ENCODE measurements at places on chromosomes 3 and 15.

DNA sequence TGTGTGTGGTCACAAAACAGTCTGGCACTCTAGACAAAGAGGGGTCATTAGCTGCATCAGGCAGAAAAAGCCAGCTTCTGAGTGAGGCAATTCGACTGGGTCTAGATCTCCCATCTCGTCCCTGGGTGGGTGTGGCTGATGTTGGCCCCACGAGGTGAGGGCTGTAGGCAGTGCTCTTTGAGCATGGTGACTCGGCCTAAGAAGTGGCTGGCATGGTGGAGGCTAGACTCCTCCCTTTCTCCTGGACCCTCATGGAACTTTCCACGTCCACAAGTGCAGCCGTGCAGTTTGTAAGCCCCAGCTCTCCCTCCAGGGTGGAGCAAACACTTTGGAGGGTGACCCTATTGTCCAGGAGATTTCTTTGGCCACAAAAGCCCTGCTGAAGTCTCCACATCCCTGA is 134.1 kb downstream of the OPA1 start:
- no peak for DNase-seq

- no peak for DNase-seq
These were observed 12.1 kb downstream of the EPHB1 start for GRCh38 chr3:134807189-134807588.

DNA sequence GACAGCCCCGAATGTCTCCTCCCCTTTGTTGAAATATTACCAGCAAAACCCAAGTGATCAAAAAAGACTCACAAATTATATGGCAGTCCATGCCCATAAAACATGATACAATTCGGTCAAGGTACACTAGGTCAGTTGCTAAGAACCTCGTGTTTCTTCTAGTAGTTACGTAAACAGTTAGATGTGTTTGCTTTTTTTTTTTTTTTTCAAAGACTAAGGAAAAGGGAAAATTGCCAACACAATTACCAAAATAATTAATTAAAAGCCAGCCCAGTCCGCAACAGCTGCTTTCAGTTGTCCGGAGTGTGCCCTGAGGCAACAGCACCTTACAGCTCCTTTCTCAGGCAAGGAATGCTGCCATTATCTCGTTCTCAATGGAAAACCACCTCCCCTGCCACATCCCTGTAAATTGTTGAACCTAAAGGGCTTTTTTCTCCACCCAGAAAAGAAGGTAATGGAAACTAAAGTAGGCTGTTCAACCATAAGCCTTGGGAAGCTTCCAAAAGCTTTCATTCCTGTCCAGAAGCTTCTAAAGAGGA is 129.2 kb upstream of the TSC22D2 start:
- no peak for DNase-seq

DNA sequence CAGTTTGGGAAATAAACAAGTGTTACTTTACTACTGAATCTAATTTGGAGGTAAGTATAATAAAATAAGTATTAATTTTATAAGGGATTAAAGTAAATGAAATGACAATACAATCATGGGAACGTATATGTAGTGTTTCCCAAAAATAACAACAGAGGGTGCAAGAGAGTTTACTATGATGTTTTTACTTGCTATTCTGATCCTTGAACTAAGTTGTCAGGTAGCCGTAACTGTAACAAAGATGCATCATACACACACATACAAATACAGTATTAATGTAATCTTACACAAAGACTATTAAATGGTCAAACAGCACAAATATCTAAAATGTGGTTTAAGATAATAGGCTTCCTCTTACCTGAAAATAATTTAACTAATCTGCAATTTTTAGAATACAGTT is 311.4 kb downstream of the TBC1D5 start:
- DNase-seq = no peak

- no peak for DNase-seq
These were observed 597.0 kb downstream of the SQOR start for GRCh38 chr15:46231786-46232185.

DNA sequence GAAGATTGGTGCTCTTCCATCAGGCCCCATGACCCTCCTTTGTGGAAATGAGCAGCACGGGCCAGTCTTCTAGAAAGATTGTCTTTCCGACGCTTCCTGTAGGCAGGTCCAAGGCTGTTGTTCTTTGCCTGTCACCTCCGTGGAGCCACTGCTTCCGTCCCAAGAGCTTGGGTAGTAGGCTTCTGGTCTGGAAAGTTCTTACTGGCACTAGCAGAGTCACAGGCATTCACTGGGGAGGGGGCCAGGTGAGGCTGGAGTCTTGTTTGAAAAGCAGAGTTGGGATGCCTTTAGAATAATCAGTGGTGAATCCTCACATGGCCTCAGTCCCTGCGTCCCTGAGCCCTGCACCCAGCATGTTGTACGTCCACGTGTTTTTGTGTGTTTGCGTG is 76.2 kb upstream of the ADPGK start:
- no peak for DNase-seq

GRCh38 chr3:152198665-152199064 is 70.1 kb upstream of the MBNL1 start:
- DNase-seq = no peak

GRCh38 chr3:15206662-15207576 is 873 bp downstream of the CAPN7 start:
- peak; percentile 19 for DNase-seq

GRCh38 chr3:115792206-115792955 is 169.1 kb downstream of the GAP43 start:
- DNase-seq = no peak

DNA sequence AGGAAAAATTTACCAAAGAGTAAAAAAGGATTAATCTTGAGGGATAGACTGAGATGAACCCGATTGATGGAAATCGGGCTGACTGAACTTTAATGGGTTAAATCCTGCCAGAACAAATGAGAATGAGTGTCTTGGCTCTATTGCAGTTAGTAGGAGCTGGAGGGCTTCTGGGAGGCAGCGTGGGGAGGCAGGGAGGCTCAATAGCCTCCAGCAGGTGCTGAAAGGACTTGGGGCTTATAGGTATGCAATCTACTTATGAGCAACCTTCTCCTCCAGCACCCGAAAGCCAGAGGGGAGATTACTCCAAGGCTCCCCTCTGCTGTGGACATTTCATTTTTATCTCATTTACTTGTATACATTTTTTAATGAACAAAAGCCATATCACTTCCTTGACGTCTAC is 1.0 kb upstream of the CRYBG3 start:
- DNase-seq = no peak

DNA sequence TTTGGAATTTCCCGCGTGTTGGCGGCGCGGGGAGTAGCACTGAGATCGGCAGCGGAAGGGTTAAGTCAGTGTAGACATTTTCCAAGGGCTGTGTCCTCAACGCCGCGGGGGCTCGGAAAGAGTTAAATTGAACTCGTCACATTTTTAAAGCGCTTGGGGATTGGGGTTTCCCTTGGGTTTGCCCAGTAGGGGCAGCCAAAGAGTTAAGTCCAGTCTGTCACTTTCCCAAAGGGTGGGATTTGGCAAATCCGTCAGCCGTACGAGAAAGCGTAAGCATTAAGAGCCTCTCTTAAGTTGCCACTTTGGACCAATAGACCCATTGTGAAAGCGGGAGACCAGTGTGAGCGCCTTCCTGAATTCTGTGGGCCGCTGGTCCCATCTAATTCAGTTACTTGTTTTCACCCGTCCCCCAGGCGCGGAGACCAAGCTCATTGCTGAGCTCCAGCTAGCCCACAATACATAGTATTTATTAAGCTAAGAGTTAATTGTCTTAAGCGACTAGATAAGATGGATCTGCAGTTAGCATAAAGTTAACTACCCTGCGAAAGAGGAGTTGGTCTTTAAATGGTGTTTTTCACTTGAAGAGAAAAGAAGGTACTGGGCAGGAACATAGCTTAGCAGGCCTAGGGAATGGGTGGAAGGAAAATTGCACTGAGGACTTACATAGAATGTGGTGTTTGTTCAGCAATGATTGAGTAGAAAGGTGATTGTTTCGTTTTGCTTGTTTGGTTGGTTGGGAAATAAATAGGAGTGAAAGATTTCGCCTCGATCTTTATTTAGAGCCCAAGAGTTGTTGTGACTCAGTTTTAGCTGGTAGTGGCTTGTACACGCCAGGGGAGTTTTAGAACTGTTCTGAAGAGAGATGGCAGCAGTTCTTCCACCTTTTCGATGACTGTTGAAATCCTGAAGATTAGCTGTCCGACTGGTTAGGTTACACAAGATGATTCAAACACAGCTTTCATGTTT is 932 bp downstream of the ARL8B start:
- peak; percentile 73 for DNase-seq

DNA sequence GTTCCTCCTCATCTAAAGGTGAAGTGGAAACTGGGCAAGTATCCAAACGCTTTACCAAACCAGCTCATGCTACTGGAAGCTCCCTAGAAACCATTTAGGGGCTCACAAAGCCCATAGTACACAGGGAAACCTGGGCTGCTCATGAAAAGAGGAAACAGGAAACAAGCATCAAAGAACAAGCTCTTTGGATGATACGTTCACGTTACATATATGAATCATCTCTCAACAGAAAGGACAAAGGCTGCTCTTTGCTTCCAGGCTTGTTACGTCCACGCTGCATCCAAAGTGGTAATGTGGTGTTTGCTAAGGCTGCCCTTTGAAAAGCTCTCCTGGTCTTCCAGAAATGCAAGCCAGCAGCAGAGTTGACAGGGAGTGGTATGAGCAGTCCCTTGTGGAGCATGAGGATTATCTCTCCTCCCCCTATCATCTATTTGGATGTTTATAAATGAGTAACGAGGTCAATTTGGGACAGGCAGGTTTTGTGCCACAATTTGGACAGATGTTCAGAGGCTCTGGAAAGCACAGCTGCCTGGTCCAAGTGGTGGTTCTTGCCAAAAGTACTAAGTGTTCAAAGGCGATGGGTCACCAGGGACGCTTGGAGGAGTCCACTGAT is 98.0 kb upstream of the RORA start:
- DNase-seq = peak; percentile 64

- DNase-seq = no peak
These were observed 19.2 kb downstream of the GNB4 start for GRCh38 chr3:179432021-179432420.

- no peak for DNase-seq
These were observed 42.3 kb downstream of the NKIRAS1 start for GRCh38 chr3:23874359-23875112.

DNA sequence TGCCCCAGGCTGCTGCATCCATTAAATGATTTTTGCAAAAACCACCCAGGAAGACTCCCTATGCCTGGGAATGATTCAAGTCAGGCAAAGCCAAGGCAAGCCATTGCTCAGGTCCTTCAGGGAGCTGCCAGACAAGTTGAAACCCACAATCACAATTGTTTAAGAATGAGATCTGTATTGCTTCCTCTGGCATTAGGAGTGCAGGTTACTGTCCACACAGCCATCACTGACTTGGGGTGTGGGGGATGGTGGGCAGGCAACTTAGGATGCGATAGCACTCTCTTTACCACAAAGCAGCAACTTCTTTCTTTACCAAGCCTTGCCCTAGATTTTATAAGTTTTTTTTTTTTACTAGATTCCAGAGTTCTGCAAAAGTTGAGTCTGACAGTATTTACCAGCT is 15.0 kb upstream of the IL20RB start:
- DNase-seq = no peak

DNA sequence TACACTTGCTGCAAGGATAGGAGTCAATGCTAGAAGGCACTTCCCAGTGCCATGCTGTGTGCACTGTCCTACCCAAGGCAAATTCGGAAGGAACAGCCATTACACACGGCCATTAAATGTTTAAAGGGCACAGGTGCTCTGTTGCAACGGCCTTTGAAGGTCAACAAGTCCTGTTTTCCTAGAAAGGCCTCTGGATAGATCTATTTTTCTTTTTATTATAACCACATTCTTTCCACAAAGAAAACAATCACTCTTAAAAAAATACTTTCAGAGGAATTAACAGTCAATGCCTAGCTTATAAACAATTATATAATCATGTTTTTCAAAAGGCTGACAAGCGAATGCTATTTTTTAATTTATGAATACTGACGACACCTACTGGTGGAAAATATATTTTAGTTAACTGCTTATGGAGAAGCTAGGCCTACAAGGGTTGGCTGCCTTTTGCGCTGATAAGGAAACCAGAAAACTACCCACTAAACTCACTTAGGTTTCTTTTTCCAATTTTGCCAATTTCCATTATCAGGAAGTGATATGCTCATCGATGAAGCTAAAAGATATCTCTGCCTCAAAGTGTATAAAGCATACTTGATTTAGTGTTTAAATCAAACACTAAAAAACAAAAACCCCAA is 2.4 kb downstream of the ARHGEF3 start:
- no peak for DNase-seq

DNA sequence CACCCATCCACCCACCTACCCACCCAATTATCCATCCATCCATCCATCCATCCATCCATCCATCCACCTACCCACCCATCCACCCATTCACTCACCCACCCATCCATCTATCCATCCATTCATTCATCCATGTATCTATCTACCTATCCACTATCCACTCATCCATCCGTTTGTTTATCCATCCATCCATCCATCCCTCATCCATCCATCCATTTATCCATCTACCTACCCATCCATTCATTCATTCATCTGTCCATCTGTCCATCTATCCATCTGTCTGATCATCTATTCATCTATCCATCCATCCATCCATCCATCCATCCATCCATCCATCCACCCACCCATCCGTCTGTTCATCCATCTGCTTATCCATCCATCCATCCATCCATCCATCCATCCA is 65.7 kb downstream of the FBLN2 start:
- no peak for DNase-seq

- DNase-seq = no peak
These were observed 149.0 kb downstream of the USP13 start for GRCh38 chr3:179801856-179802255.

GRCh38 chr15:84886211-84886983 is 1.9 kb downstream of the SLC28A1 start:
- no peak for DNase-seq

- DNase-seq = peak; percentile 70
These were observed 13.5 kb downstream of the UBAP1L start for GRCh38 chr15:65101411-65101890.

GRCh38 chr3:150107429-150108175 is 136.9 kb upstream of the PFN2 start:
- no peak for DNase-seq

GRCh38 chr15:92001307-92001706 is 147.8 kb downstream of the SLCO3A1 start:
- no peak for DNase-seq

DNA sequence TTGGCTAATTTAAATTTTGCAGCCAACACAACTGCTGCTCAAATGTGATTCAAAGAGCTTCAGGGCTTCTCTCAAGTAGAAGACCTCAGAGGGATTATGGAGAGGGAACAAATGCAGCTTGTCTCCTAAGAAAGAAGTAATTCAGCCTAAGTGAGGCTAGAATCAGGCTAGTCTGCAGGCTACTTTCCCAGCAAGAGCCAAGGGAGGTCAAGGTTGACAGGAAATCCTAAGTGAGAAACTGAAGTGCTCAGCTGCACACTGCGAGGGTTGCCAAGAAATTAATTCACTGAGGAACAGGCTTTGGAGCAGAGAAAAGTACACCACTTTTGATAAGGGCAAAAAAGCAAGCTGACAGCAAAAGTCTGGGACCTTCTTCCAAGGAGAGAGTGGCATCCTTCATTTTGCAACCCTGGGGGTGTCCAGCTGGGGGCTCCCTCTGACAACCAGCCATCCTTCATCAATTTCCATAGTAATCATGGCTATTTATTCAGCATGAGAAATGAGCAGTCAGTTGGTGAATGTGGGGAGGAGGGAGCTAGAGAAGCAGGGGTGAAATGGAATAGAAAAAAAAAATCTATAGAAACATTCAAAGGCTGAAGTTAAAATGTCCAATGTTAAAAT is 646.4 kb upstream of the ADAMTS9 start:
- no peak for DNase-seq

Data from psoas muscle (tissue), 8 donors.